Naive thymus-derived CD8-positive, alpha-beta T cell (primary cell): ENCODE measurements at places on chromosomes 6 and 20. TPM values are rescaled to one million over a fixed set of nuclear protein-coding genes. Genes with fewer than 3 reads are reported as not detected.

The HTR1E gene
- not detected for total RNA-seq

- DNase-seq = no peak
These were observed 24.2 kb upstream of the MYMX start for GRCh38 chr6:44192428-44193041.

DNA sequence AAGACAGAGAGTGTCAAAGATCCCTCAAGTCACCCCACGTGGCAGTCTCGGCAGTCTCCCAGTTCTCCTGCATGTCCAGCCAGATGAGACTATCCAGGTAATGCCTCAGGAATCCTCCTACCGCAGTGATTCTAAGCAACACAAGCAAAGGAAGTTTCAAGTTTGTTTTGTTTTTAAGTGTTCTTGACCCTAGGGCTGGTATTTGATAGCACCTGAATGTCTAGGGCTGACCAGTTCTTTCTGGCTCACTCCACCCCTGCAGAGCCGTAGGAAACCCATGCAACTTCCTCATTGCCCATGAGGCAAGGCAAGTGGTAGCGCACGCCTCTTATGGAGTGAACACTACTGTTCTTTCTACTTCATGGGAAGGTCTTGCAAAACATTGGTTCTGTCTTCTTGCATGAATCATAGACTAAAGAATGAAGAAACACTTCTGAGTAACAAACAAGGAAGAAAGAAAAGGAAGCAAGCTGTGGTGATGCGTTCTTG, 24.8 kb upstream of the FOXQ1 start:
- no peak for DNase-seq

DNA sequence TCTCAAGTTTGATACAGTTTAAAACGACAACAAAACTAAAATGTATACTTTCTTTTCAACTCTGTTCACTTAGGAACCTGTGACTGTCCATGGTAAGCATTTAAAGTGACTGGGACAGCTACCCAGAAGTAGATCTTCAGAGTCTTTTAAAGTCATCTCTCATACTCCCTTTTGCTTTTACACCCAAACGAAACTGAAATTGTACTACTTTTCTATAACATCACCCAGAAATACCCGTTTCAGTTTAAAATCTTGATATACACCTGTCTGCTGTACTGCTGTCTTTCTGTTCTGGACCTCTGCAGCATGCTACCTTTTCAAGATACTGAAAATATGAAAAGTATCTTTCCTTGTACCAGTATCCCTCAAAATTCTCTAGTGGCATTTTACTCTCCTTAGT, 170.4 kb upstream of the THEMIS start:
- no peak for DNase-seq

The PTPRT gene
- not detected for total RNA-seq

The ADGRG6 gene
- 2.5 TPM for total RNA-seq

The FKBP1C gene
- total RNA-seq = 0.65 TPM

DNA sequence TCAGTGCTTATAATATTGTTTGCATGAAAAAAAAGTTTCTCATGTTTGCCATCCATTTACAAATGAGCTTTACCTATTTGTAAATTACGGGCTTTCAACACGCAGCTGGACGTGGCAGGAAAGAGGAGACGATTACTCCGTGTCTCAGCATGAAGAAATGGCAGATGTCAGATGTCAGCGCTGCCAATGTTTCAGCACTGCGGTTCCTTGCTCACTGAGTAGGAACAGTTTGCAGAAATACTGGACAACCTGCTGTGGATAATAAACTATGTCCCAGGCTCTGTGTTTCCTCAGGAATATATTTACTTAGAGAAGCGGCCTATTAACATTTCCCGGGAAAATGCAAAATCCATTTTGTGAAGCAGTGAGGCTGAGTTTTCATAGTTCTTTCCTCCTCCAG, 22.7 kb downstream of the RAMACL start:
- no peak for DNase-seq

DNA sequence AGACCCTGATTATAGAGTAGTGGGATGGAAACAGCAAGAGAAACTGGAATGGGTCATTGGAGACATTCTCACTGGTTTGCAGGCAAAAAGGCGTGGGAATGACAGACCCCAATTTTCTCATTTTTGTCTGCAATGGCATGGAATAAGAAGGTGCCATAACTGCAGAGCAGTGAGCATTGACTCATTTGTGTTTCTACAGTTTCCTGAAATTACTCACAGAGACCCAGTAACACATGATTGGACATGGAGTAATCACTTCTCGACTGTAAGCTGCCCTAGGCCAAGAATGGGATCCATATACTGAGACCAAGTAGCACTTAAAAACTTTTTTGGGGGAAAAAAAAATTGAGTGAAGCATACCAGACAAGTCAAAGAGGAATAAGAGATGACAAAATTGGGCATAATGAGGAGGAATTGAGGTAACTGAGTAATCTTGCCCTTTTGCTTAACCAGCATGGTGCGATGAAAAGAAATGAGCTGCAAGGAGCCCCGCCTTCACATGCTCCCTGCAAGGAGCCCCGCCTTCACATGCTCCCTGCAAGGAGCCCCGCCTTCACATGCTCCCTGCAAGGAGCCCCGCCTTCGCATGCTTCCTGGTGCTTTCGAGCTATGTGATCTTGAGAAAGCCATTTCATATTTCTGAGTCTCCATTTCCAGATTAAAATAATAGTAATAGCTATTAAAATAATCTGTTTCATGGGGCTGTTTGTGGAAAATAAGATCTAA, 44.1 kb downstream of the NHSL1 start:
- DNase-seq = peak; percentile 30

DNA sequence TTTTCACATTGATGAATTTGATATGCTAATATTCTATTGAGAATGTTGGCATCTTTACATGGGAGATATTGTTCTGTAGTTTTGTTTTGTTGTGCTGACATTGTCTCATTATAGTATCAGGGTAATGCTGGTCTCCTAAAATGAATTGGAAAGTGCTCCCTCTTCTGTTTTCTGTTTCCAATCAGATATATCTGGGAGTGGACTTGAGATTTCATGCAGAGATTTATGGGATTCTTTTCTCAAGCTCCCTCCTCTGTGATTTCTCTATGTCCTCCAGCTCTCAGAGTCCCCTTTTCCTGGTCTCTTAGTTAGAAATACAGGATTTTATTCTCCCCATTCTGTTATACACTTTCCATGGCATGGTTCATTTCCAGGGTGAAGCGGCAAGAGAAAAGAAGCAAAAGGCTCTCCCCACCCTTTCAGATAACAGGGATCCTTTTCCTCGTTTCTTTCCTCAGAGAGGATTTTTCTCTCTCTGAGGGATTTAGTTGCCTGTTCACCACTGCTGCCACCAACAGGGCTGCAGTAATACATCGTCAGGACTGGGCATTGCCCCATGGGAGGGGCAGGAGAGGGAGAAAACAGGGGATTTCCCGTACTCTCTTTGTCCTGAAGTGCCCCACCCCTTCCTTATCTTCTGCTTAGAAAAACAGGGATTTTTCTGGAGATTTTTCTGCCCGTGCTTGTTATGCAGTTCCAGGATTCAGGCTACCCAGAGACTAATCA, 59.3 kb upstream of the STMND1 start:
- DNase-seq = no peak

DNA sequence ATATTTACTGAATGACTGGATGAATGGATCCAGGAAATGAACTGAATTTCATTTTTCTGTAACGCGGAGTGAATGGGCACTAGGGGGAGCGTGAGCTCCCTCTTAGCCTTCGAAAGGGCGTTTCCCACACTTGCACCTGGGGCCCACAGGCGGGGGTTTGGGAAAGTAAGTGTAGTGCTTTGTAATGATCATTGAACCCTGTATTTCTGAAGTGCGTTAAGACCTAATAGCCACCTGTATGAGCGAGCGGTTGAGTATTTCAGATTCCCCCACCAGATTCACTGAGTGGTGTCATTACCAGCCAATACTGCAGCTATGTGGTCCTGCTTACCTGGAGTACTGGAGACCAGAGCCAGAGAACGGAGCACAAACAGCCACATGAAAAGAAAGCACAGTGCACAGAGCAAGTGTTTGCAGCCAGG, 10.5 kb downstream of the SYTL3 start:
- DNase-seq = peak; percentile 76

The OR2H1 gene
- total RNA-seq = not detected

- no peak for DNase-seq
These were observed 21.8 kb downstream of the RNF182 start for GRCh38 chr6:13946506-13946905.

- DNase-seq = no peak
These were observed 8.5 kb upstream of the PTCRA start for GRCh38 chr6:42907336-42907735.

The MSH5 gene
- 8.3 TPM for total RNA-seq

GRCh38 chr6:119280080-119280479, 69.5 kb downstream of the MAN1A1 start:
- no peak for DNase-seq

The CD24 gene
- total RNA-seq = 3.4 TPM
